ENCODE measurements at places on chromosomes 2 and 18. TPM values are rescaled to one million over a fixed set of nuclear protein-coding genes. Genes with fewer than 3 reads are reported as not detected.

The BCL11A gene
- polyA plus RNA-seq = 8.6 TPM

The POMC gene
- polyA plus RNA-seq = 0.59 TPM

The PXDN gene
- polyA plus RNA-seq = 1.1 TPM

The ITSN2 gene
- polyA plus RNA-seq = 61.0 TPM
